NCI-H524 (cell line): ENCODE measurements at places on chromosomes 6 and 20.

GRCh38 chr6:14596410-14596809 lies 478.8 kb downstream of the CD83 start:
- DNase-seq, result no peak

DNA sequence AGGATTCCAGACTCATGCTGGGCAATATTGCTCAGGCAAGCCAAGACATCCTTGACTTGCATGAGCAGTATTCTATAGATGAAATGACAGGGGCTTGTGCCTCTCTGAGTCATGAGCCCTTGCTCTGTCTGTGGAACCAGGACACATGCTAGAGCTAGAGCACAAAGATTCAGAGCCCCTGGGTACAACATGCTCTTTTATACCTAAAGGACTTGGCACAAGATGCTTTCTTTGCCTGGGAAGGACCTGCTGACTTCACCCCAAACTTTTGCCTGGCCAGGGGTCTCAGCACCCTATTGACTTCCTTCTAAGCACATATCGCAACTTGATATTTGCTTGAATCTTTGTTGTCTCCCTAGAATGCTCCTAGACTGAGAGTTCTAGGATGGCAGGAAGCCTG lies 27.4 kb downstream of the TGM6 start:
- DNase-seq, result no peak

GRCh38 chr6:155126727-155127439 lies 131.8 kb downstream of the TIAM2 start:
- no peak for DNase-seq

- DNase-seq, result peak; percentile 83
These were observed 15.0 kb downstream of the ZNF217 start for GRCh38 chr20:53578492-53579222.

DNA sequence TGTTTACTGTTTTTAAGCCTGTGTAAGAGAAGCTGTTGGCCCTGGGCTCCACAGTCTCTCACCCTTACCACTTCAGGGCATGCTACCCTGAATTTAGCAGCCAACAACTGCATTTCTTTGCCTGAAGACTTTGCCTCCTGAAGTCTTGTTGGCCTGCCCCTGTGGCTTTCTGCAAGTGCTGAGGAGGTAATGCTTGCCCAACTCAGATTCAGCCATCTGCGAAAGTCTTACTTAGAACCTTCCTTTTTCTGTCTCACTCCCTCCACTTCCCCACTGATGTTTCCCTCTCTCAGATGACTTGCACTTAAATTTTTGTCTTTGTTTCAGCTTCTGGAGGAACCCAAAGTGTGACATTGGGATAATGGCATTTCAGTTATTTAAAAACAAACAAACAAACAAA lies 11.8 kb upstream of the IBTK start:
- DNase-seq, result no peak

GRCh38 chr6:157834549-157834948 lies 11.5 kb downstream of the SNX9 start:
- DNase-seq, result no peak

DNA sequence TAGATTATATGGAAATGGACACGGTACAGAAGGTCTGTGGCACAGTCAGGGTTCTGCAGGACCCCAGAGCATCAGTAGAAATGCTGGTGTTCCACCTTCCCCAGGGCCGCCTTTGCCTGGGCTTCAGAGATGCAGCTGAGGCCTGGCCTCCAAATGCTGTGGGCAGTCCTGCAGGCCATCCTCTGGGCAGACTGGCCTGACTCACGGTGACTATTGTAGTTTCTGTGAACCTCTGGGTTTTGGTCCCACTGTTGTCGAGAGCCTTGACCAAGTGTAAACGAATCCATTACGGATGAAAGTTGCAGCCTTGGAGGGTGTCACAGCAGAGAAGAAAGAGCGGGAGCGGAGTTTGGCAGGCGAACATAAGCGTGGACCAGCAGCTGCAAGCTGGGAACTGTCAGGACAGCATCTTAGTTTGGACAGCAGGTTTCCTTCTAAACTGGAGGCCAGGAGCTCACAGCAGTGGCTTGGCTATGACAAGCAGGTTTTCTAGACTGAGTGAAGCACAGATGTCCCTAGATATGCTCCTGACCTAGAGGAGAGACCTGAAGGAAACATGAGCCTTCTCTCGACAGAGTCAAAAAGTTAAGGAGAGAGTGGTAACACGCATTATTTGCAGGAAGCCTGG lies 46.2 kb upstream of the BCLAF1 start:
- DNase-seq, result no peak

- peak; percentile 14 for DNase-seq
These were observed 117.8 kb downstream of the RTN4IP1 start for GRCh38 chr6:106511288-106512047.

GRCh38 chr6:98830146-98830545 lies 4.2 kb upstream of the POU3F2 start:
- DNase-seq, result no peak

DNA sequence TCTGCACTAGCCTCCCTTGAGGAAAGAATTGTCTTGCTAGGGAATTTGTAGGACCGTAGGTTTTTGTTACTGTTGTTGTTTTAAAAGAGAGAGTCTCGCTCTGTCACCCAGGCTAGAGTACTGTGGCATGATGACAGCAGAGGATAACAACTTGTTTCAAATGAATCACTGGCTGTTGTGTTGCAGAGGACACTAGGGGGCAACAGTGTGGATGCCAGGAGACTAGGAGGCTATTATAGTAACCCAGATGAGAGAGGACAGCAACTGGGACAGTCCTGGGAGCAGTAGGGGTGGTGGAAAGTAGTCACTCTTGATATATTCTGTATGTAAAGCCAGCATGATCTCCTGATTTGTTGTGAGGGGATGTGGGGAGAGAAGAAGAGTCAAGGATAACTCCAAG lies 41.8 kb upstream of the LAMA4 start:
- peak; percentile 3 for DNase-seq
